ENCODE measurements at places on chromosomes 2 and 18. TPM values are rescaled to one million over a fixed set of nuclear protein-coding genes. Genes with fewer than 3 reads are reported as not detected.

Gene CFAP53
- 2.8 TPM for polyA plus RNA-seq

Gene PTPN2
- polyA plus RNA-seq, result 20.9 TPM

Gene EFR3B
- polyA plus RNA-seq, result 0.84 TPM

Gene OTX1
- not detected for polyA plus RNA-seq

Gene G6PC2
- not detected for polyA plus RNA-seq

Gene SERPINB13
- not detected for polyA plus RNA-seq

Gene CNDP1
- 0.16 TPM for polyA plus RNA-seq

Gene LINC00305
- not detected for polyA plus RNA-seq

Gene GALNT5
- 0.03 TPM for polyA plus RNA-seq

Gene RAB6D
- polyA plus RNA-seq, result not detected

Gene MYCN
- polyA plus RNA-seq, result 0.88 TPM

Gene REG1B
- not detected for polyA plus RNA-seq

Gene CACNB4
- polyA plus RNA-seq, result 1.0 TPM

Gene NEU4
- 1.3 TPM for polyA plus RNA-seq

Gene PRSS56
- polyA plus RNA-seq, result not detected

Gene BOK
- polyA plus RNA-seq, result 2.9 TPM

Gene PLEK
- polyA plus RNA-seq, result 5.2 TPM

Data from adrenal gland (tissue), 19 donors.